RPMI7951 (cell line): ENCODE measurements at places on chromosomes 12 and 14. TPM values are rescaled to one million over a fixed set of nuclear protein-coding genes. Genes with fewer than 3 reads are reported as not detected.

Gene FAM181A
- total RNA-seq: not detected in 2 replicates

Gene SYT1
- 3.5 and 5.9 TPM in 2 replicates for total RNA-seq

Gene BCAT1
- total RNA-seq: 85.7 and 108 TPM in 2 replicates

Gene C1S
- total RNA-seq: 15.3 and 16.3 TPM in 2 replicates

DNA sequence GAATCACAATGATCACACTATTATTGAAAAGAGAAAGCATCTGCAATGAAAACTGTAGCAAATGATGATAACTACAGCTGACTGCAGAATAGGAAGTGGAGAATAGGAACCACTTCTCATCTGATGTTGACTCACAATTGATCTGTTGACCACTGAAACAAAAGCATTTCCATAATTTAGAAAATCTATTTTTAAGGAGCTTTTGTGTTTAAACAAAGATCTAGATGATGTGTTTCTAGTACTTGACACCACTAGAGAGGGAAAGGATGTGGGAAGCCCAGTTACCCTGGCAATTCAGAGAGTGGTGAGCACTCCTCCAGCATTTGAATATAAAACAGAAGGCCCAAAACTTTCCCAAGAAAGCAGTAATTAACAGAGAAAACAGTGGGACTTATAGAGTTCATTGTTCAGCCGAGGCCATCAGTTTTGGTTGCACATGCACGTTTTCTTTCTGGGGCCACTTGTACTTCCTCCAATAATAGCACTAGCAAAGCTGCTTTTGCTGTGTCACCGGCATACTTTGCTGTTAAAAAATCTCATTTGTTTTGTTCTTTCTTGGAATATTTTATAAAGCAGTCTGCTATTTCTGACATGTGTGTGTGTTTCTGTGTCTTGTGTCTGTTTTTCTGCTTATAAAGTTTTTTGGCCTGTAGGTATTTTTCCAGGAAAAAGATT, 76.1 kb upstream of the HECTD1 start:
- no peak for DNase-seq

DNA sequence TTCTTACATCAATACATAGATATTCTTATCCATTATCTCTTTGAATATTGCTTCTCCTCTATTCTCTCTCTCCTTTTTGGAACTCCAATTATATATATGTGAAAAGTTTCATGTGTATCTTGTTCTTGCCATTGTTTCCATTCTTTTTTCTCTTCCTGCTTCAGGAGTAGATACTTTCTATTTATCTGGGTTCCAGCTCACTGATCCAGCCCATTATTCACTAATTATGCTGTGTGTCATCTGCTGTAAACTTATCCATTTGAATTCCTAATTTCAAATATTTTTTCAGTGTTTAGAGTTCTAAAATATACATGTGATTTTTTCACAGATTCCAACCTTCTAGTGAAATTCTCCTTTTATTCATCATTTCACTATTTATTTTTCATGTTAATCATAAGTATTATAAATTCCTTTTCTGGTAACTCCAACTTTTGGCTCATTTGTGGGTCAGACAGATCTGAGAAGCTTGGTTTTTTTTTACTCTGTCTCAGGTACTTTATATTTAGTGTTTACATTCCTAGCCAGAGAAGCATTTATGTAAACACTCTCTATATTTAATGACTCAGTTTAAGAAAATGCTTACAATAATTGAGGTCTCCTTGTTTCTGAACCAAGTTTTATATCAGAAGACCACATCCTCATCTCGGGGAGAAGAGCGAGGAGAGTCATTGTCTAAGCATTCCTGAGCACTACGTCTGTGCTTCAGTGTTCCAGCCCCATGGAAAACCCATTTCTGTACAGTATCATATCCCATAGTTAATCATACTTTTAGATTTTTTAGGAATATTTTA, 15.9 kb upstream of the AMIGO2 start:
- peak; percentile 80 for DNase-seq

- peak; percentile 68 for DNase-seq
Measured at GRCh38 chr12:32107359-32108267, 966 bp downstream of the BICD1 start.

DNA sequence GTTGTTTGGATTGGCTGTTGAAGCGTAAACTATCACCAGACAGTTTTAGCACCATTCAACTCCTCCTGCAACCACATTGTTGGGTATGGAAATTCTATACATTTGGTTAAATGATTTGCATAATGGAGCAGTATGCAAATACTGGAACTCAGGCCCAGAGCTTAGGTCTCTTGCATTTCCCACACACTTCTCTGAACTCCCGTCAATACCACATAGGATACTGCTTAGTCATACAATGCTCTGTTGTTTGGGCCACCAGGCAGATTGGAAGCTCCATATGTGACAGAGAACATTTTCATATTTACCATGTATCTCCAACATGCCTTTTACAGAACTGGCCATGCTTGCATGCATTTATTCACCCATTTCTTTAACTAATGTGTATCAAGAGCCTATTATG, 78.0 kb downstream of the IFNG start:
- DNase-seq: no peak

DNA sequence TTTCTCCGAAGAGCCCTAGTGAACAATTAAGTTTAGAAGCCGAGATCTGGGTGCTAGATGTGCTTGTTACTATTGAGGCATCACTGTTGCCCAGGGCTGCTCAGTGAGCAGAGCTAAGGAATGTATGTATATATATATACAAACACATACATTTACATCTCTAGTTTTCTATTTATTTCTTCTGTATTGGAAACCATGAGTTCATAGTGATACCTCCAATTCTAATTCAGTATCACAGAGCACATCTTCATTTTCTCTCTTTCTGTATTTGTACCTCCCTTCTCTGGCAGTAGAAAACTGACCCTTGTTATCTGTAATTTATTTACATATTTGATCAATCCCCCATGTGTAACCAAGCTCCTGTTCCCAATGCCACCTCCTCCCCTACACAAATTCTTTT, 40.7 kb upstream of the FUT8 start:
- no peak for DNase-seq

DNA sequence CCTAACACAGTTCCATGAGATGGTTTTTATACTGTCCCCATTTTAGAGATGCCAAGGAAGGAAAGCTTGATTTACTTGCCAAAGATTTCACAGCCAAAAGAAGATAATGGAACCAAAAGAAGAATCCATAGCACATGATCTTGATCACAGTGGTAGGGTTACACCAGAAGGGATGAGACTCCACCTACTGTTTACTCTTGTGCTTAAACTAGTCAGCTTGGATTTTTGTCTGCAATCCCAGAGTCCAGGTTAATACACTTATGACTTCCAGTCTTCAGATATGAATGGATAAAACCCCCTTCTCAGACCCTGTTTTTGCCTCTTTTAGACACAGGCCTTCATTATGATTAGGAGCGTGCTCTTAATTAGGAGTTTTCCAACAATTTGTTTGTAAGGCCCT, 454.2 kb downstream of the AEBP2 start:
- DNase-seq: peak; percentile 49
